ENCODE measurements at places on chromosomes 5 and 9. TPM values are rescaled to one million over a fixed set of nuclear protein-coding genes. Genes with fewer than 3 reads are reported as not detected.

The MAMDC2 gene
- 4.0 TPM for total RNA-seq

The DOCK2 gene
- total RNA-seq = 59.5 TPM

The IFNE gene
- not detected for total RNA-seq

The DDX4 gene
- total RNA-seq = not detected

The MARCOL gene
- not detected for total RNA-seq

The CSNK1G3 gene
- 34.0 TPM for total RNA-seq

DNA sequence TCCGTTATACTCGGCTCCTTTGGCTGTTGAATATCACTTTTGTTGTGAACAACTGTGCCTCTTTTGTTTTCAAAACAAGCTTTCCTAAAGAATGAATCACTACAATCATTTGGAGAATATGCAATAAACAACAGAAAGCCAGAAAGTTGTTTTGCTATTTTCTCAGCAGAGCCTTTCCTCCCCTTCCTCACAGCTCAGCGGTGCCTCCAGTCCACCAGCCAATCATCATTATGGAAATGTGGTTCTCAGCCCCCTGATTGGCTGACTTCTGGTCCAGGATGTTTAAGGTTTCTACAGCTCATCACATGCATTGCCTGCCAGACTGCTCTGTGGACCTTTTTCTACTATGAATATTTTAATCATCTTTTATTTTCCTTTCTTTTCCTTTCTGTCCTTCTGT is 9.1 kb upstream of the ZNF608 start:
- no peak for DNase-seq
- no peaks in the 10 kb centered on the region for H3K27me3 ChIP-seq
- no peak overlapping the region for H3K4me3 ChIP-seq
- H3K4me1 ChIP-seq = no peaks in the 10 kb centered on the region

GRCh38 chr9:69122082-69122548 is 52.0 kb upstream of the TJP2 start:
- no peak overlapping the region for H3K27ac ChIP-seq
- H3K4me3 ChIP-seq = peak overlapping the region; percentile 91
- DNase-seq = peak; percentile 77
- H3K27me3 ChIP-seq = no peaks in the 10 kb centered on the region
- H3K4me1 ChIP-seq = peaks cover 6% of the 10 kb centered on the region

DNA sequence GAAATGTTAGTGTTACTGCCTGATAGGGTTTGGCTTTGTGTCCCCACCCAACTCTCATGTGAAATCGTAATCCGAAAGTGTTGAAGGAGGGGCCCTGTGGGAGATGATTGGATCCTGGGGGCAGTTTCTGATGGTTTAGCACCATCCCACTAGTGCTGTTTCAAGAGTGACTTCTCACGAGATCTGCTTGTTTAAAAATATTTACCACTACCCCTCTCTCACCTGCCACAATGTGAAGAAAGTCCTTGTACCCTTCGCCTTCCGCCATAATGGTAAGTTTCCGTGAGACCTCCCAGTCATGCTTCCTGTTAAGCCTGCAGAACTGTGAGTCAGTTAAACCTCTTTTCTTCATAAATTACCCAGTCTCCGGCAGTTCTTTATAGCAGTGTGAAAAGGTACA is 2.6 kb upstream of the RFX3 start:
- H3K27ac ChIP-seq = peak overlapping the region; percentile 23
- no peak for DNase-seq
- no peak overlapping the region for H3K4me3 ChIP-seq
- peaks cover 25% of the 10 kb centered on the region for H3K4me1 ChIP-seq

- H3K4me1 ChIP-seq = no peaks in the 10 kb centered on the region
- H3K4me3 ChIP-seq = no peak overlapping the region
- DNase-seq = no peak
Observed at GRCh38 chr5:75992753-75993152, 90.4 kb upstream of the SV2C start.

DNA sequence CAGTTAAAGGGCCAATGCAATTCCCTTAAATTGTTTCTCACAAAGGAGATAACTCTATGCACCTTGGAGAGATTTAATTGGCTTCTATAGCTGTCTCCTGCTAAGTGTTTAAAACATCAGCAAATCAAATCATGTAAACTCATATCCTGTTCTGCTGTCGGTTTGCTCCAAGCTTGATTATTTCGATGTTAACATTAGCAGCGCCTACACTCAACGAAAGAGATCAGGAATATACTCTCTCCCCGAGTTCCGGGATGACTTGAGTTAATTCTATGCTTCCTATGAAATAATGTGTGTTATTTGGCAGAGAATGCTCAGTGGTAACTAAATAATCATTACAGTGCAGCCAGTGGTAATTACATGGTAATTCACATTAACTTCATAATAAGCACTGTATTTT is 338.6 kb downstream of the EBF1 start:
- no peak overlapping the region for H3K4me3 ChIP-seq
- H3K27ac ChIP-seq = no peak overlapping the region
- DNase-seq = no peak
- H3K4me1 ChIP-seq = no peaks in the 10 kb centered on the region
- no peaks in the 10 kb centered on the region for H3K27me3 ChIP-seq

- H3K4me1 ChIP-seq = no peaks in the 10 kb centered on the region
- no peak overlapping the region for H3K27ac ChIP-seq
Observed at GRCh38 chr5:116908537-116908936, 333.9 kb upstream of the SEMA6A start.

GRCh38 chr9:35515766-35516165 is 25.9 kb downstream of the RUSC2 start:
- peaks cover 39% of the 10 kb centered on the region for H3K4me1 ChIP-seq
- no peak overlapping the region for H3K4me3 ChIP-seq
- H3K36me3 ChIP-seq = no peaks in the 10 kb centered on the region
- no peaks in the 10 kb centered on the region for H3K27me3 ChIP-seq
- DNase-seq = peak; percentile 36
- no peak overlapping the region for H3K27ac ChIP-seq

GRCh38 chr9:109705515-109705914 is 74.5 kb upstream of the PALM2AKAP2 start:
- H3K27me3 ChIP-seq = no peaks in the 10 kb centered on the region
- no peak overlapping the region for H3K27ac ChIP-seq
- H3K36me3 ChIP-seq = no peaks in the 10 kb centered on the region
- H3K4me3 ChIP-seq = no peak overlapping the region

DNA sequence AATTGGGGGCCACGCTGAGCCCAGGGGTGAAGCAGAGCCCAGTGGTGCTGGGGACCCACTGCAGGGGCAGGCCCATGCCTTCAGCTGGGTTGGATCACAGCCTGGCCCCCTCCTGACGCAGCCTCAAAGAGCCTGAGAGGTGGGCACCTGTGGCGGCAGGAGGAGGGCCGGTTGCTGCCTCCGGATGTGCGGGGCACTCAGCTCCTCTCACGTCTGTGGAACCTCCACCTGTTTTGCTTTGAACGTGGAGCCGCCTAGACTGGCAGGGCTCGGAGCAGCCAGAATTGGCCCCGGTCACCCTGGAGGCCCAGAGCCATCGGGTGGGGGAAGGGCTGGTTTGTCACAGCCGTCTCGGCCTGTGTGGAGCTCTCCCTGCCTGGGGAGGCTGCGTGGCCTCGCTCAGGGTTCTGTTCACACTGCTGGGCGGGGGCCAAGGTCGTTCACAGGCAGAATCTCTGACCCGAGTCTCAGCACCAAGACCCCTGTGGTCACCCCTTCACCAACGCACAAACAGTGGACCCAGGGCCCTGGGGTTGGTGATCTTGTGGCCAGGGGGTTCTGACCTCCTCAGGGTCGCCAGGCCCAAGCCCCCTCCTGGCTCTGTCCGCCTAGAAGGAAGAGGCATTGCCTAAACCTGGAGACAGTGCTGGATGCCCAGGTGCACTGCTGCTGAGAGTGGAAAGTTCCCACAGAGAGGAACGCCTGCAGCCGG is 9.2 kb upstream of the SLC9A3 start:
- H3K36me3 ChIP-seq = no peaks in the 10 kb centered on the region
- no peak for DNase-seq
- no peak overlapping the region for H3K4me3 ChIP-seq
- peaks cover 60% of the 10 kb centered on the region for H3K27me3 ChIP-seq

- no peaks in the 10 kb centered on the region for H3K27me3 ChIP-seq
- H3K4me1 ChIP-seq = no peaks in the 10 kb centered on the region
- H3K36me3 ChIP-seq = no peaks in the 10 kb centered on the region
- no peak overlapping the region for H3K27ac ChIP-seq
Observed at GRCh38 chr9:95732802-95733688, 142.4 kb upstream of the ERCC6L2 start.

GRCh38 chr9:38486056-38486615 is 61.9 kb upstream of the IGFBPL1 start:
- no peak overlapping the region for H3K27ac ChIP-seq
- H3K4me3 ChIP-seq = no peak overlapping the region
- H3K27me3 ChIP-seq = no peaks in the 10 kb centered on the region
- DNase-seq = no peak
- no peaks in the 10 kb centered on the region for H3K4me1 ChIP-seq

DNA sequence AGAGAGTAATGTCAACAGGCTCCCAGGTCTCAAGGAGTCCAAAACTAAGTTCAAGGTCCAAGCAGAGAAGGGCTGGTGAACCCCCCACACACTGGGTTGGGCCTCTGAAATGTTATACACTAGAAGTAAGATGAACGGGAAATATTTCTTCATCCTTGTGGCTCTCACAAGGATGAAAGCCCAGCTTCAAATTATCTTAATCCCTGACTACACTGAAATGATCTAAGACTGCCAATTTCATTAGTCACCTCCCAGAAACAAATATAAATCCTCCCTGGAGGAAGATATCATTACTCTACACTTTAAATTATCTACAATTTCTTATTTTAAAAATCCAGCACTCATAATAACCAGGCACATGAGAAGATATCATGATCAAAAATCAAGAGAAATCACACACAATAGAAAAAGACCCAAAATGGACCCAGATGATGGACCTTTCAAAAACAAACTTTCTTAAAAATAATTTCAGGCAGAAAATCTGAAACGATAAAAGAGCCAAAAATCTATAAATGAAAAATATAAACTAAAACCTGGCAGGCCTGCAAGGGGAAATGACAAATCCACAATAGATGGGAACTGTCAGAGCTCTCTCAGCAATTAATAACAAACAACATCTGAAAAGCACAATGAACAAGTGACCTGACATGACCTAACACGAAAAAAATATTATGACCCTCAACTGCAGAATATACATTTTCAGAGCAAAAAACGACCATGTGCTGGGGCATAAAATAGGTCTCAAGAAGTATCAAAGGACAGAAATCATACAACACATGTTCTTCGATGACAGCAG is 117.4 kb downstream of the GPR21 start:
- no peaks in the 10 kb centered on the region for H3K4me1 ChIP-seq
- DNase-seq = no peak
- no peak overlapping the region for H3K4me3 ChIP-seq
- H3K27ac ChIP-seq = no peak overlapping the region

All from adrenal gland (tissue), 19 donors.